CD4-positive, alpha-beta T cell (primary cell): ENCODE measurements at places on chromosomes 6 and 20. TPM values are rescaled to one million over a fixed set of nuclear protein-coding genes. Genes with fewer than 3 reads are reported as not detected.

HCK gene
- total RNA-seq: 0.67 TPM

LPA gene
- not detected for total RNA-seq

DNA sequence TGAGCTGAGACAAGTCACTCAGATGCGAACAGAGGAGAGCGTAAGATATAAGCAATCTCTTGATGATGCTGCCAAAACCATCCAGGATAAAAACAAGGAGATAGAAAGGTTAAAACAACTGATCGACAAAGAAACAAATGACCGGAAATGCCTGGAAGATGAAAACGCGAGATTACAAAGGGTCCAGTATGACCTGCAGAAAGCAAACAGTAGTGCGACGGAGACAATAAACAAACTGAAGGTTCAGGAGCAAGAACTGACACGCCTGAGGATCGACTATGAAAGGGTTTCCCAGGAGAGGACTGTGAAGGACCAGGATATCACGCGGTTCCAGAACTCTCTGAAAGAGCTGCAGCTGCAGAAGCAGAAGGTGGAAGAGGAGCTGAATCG is 9.5 kb upstream of the SNRNP48 start:
- peaks cover 17% of the 10 kb centered on the region for H3K27me3 ChIP-seq
- no peaks in the 10 kb centered on the region for H3K4me1 ChIP-seq
- no peak overlapping the region for H3K27ac ChIP-seq
- H3K36me3 ChIP-seq: no peaks in the 10 kb centered on the region
- no peak overlapping the region for H3K4me3 ChIP-seq

DNA sequence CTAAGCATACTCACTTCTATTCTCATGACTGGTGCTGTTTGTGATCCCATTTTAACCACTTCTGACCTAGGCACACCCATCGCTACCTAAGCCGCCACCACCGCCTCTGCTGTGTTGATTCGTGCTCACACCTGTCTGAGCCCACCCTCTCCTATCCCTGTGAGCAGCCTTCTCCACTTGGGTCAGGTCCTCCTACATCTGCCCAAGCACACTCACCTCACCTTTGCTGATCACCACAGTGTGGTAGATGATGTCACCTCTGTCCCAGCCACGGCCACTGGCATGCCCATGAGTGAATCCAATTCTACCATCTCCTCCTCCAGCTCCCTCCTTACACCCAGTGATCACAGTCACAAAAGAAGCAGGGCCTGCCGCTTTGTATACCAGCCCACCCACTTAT is 20.8 kb downstream of the MUC22 start:
- H3K27me3 ChIP-seq: no peaks in the 10 kb centered on the region
- no peak for DNase-seq
- no peaks in the 10 kb centered on the region for H3K36me3 ChIP-seq
- H3K4me1 ChIP-seq: no peaks in the 10 kb centered on the region
- no peak overlapping the region for H3K27ac ChIP-seq

DNA sequence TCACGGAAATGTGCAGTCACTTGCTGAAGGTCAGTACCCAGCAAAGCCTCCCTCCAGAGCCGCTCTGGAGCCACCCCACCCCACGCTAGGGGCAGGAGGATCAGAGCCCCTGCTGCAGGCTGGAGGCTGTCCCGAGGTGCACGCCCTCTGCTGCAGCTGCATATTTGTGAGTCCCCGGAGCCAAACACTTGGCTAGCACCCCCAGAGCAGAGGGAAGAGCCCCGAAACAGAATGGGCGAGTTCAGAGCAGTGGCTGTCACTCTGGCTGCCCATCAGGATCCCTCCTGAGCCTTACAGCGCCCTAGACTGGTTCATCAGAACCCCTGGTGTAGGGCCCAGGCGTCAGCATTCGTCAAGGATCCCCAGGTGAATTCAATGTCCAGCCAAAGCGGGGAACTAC is 9.5 kb upstream of the TULP1 start:
- H3K27me3 ChIP-seq: no peaks in the 10 kb centered on the region
- no peak for DNase-seq
- peaks cover 31% of the 10 kb centered on the region for H3K4me1 ChIP-seq
- no peak overlapping the region for H3K27ac ChIP-seq
- H3K4me3 ChIP-seq: no peak overlapping the region
- H3K36me3 ChIP-seq: no peaks in the 10 kb centered on the region

GRCh38 chr20:7113577-7114466 is 346.3 kb downstream of the BMP2 start:
- no peak overlapping the region for H3K4me3 ChIP-seq
- H3K36me3 ChIP-seq: no peaks in the 10 kb centered on the region
- no peak for DNase-seq

C6orf52 gene
- total RNA-seq: not detected

GPX6 gene
- not detected for total RNA-seq

ME1 gene
- not detected for total RNA-seq

DNA sequence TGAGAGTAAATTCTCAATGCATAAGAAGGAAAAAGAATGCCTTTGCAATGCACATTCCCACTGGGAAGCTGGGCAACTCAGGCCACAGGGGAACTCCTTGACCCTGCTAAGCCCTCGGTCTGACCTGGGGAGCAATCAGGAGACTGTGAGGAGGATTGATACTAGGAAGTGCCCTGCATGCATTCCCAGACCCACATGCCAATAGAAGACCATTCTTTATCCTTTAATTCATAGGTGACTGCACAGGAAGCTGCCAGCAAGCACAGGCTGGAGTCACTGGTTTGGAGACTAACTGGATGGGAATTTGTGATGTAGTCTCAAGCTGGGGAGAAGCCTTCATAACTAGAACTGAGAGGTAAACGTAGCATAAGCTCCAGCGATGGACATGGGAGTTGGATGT is 1012.7 kb downstream of the EYS start:
- H3K4me1 ChIP-seq: no peaks in the 10 kb centered on the region
- no peak overlapping the region for H3K4me3 ChIP-seq
- H3K36me3 ChIP-seq: no peaks in the 10 kb centered on the region
- DNase-seq: no peak

DNA sequence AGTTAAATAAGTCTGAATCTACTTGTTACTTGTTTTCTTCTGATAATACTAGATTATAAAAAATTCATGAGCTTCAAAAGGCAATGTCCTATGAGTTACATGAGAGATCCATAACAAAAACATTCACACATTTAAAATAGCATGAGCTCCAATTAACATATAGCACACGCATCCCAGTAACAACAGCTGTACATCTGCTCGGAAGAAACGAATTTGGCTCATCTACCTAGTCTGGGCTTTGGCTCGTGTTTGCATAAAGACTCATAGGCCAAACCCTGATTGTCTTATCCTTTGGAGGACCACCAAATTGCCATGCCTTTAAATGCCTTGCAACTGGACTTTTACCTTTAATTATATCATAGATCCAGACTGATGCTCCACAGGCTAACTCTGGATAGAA is 259.7 kb upstream of the CHD6 start:
- H3K27ac ChIP-seq: no peak overlapping the region
- no peak overlapping the region for H3K4me3 ChIP-seq
- no peaks in the 10 kb centered on the region for H3K36me3 ChIP-seq
- no peaks in the 10 kb centered on the region for H3K27me3 ChIP-seq
- H3K4me1 ChIP-seq: no peaks in the 10 kb centered on the region
- DNase-seq: no peak

DNA sequence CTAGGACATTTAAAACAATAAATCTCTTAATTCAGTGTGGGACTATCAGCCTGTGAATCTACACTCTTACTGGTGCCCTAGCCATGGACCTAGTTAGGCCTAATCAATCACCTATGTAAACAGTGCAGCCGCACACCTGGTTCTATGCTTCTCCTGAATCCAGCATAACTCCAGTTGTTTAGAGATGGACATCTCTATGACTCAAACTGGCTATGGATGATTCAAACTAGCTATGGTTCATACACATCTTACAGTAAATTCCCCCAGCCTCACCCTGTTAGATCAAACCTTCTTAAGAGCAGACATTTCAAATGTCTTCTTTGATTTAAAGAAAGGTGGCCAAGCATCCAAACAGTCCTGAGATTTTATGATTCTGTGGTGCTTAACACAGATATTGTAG is 34.7 kb downstream of the SLC35B3 start:
- no peak for DNase-seq
- H3K36me3 ChIP-seq: no peaks in the 10 kb centered on the region
- no peaks in the 10 kb centered on the region for H3K27me3 ChIP-seq
- H3K27ac ChIP-seq: no peak overlapping the region
